Stimulated activated naive CD4-positive, alpha-beta T cell (primary cell): ENCODE measurements at places on chromosomes 6 and 20.

GRCh38 chr6:20921578-20921977 is 387.3 kb downstream of the CDKAL1 start:
- no peak for DNase-seq

DNA sequence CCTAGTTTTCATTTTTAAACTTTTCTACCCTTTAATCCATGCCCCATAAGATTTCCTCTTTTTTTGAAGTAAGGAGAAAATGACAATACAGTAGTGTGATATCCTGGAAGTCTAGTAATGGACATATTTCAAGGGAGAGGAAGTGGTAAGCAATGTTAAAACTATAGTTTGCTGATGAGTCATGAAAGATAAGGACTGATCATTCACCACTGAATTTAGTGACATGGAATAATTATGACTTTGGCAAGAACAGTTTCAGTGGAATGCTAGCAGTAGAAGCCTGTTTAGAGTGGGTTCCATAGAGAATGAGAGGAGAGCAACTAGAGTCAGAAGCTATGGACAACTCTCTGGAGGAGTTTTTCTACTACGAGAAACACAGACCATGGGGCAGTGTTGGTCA is 24.9 kb upstream of the SLC2A12 start:
- no peak for DNase-seq

DNA sequence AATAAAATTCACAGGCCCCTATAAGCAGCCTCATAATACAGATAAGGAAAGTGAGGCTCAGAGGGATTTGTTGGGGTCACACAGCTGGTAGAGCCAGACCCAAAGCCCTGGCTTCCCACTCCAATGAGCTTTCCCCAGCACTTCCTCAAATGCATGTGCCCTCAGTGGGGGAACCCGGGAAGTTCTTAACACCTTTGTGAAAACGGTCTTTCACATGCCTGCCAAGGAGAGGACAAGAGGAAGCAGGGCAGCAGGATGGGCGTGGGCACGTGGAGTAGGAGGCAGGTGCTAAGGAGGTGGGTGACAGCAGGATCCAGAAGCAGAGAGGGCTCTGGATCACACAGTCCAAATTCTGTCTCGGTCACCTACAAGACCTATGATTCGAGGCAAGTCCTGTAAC is 598 bp downstream of the PI16 start:
- DNase-seq, result no peak

DNA sequence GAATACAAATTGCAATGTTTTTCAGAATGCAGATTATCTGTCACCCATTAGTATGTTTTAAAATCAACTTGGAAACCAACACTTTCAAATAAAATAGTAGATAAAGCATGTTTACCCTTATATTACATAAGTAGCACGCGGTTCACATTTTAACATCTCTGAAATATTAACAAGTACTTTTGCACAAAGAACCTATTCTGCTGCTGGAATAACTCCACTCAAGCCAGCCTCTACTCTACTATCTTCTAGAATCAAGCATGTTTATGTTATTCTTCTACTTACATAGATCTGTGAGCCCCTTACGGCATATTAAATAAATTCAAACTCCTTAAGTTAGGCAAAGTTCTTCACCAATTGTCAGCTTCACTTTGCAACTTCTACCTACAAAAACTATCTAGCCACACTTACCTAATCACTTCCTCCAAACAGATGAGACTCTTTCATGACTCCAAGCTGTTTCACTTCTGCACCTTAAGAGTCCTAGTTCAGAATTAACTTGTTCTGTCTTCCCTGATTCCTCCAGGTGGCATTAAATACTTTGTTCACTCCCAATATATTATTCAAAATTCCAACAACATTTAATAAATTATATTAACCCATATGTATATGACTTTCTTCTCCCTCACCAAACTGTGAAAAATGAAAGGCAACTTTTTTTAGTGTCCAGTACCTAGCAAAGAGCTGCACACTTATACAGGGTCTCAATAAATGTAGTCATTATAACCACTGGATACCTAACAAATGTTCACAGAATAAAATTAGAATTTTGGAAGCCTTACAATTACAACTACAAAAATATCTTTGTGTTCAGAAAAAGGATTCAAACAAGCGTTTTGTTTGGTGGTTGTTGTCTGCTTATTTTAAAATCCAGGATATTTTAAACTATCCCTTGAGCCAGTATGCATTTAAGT is 12.1 kb downstream of the CEP85L start:
- DNase-seq, result no peak

- no peak for DNase-seq
Observed at GRCh38 chr20:62996596-62996982, 10.2 kb downstream of the BHLHE23 start.

GRCh38 chr20:57437672-57438330 is 46.6 kb downstream of the RBM38 start:
- no peak for DNase-seq

DNA sequence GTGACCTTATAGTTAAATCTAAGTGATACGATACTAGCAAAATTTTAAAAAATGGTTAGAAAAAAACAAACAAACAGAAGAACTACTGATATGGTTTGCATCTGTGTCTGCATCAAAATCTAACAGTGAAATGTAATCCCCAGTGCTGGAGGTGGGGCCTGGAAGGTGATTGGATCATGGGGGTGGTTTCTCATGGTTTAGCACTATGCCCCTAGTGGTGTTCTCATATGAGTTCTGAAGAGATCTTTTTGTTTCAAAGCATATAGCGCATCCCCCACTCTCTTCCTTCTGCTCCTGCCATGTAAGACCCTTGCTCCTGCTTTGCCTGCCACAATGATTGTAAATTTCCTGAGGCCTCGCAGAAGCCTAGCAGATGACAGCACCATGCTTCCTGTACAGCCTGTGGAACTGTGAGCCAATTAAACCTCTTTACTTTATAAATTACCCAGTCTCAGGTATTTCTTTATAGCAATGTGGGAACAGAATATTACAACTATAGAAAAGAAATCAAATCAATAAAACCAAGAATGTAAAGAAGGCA is 5.4 kb downstream of the FBXL4 start:
- no peak for DNase-seq

DNA sequence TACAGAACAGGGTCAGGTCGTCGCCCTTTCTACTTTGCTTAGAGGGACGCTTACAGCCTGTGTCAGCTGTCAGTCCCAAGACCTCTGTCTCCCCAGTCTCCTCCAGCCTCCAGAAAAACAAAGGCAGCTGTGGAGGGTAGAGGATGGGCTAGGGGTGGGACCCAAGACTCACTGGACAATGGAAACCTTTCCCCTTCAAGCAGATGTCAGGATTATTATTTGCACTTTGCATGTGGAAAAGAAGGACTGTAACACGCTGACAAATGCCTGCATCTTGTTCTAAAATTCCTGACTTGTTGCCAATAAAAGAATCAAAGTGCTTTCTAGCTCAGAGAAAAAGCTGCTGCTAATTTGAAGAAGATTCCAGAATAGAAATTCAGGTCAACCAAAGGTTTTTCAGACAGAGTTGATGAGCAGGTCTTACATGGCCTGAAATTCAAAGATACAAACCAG is 58.7 kb downstream of the SNX5 start:
- no peak for DNase-seq

DNA sequence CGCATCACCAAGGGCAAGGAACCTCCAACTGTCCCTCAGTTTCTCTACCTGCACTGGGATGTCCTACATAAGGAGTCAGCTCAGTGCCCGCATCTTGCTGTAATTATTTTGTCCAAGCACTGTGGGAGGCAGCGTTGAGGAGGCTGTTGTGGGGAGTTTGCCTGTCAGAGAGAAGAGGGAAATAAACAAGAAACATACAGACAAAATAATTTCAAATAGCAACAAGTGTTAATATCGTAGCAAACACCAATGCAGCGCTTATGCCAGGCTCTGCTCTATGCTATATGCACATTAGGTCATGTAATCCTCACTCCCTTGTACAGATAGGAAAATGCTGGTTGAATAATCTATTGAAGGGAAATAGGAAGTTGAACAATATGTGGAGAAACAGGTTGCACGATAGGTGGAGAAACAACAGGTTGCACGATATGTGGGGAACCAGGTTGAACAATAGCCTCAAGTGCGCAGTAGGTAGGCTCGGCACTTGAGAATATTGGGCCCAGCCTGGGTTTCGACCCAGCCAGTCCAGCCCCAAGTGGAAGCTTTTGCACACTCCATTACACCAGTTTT is 91.2 kb upstream of the SIRPA start:
- DNase-seq, result no peak

DNA sequence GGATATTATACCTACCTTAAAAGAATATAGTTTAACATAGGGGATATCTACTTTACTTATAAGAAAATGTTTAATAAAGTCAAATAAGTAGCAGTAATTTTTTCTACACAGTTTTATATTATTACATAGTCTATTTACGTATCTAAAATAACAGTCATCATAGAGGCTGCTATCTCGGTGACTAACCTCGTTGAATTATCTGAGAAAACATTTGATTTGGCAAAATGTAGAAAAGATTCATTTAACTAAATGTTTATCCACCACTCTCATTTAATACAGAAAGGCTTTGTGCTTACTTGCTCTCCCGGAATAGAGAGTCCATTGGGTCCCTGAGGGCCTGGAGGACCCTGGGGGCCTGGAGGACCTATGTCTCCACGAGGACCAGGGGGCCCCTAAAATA is 103.6 kb downstream of the COL12A1 start:
- no peak for DNase-seq

DNA sequence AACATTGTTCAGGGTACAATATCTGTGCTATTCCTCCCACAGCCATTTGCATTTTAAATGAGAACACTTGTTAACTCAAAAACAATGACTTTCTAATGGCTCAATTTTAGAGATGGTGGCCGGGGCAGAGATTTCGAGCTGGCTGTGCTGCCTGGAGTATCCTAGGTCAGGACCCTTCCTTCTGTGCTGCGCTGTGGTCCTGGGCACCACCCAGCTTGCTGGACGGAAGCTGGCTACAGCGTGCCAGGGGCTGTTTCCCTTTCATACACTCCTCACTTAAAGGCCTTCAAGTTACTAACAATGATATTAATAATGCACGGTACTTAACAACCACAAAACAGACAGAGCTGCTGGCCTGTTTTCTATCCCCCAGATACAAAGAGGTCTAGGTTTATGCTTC is 194.4 kb upstream of the CST7 start:
- DNase-seq, result no peak

DNA sequence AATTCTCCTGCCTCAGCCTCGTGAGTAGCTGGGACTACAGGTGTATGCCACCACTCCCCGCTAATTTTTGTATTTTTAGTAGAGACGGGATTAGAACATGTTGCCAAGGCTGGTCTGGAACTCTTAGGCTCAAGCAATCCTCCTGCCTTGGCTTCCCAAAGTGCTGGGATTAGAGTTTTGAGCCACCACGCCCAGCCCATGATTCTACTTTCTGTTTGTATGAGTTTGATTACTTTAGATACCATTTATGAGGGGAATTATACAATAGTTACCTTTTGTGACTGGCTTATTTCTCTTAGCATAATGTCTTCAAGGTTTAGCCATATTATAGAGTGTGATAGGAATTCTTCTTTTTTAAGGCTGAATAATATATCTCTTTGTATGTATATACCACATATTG is 555.4 kb upstream of the FLRT3 start:
- no peak for DNase-seq

DNA sequence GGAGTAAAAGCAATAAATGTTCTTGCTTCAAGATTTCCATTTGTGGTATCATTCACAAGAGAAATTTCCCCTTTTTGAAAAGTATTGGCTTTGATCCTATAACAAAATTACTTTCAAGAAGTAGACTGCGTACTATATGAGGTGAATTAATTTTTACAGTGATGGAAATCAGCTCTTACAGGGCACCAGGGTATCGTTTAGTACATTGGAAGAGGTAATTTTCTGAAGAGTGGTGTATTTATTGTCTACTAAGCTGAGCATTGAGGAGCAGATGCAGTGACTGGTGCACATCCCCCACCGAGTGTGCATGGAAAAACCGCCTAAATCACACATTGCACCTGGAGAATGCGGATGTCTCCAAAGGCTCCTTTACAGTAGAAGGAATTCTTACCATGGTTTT is 209.5 kb downstream of the SAMD5 start:
- no peak for DNase-seq

- no peak for DNase-seq
Observed at GRCh38 chr20:1171461-1172093, 13.2 kb downstream of the TMEM74B start.

GRCh38 chr20:47360297-47361056 is 4.0 kb upstream of the ZMYND8 start:
- DNase-seq, result no peak

GRCh38 chr6:164151161-164152120 is 736.9 kb downstream of the QKI start:
- DNase-seq, result no peak

DNA sequence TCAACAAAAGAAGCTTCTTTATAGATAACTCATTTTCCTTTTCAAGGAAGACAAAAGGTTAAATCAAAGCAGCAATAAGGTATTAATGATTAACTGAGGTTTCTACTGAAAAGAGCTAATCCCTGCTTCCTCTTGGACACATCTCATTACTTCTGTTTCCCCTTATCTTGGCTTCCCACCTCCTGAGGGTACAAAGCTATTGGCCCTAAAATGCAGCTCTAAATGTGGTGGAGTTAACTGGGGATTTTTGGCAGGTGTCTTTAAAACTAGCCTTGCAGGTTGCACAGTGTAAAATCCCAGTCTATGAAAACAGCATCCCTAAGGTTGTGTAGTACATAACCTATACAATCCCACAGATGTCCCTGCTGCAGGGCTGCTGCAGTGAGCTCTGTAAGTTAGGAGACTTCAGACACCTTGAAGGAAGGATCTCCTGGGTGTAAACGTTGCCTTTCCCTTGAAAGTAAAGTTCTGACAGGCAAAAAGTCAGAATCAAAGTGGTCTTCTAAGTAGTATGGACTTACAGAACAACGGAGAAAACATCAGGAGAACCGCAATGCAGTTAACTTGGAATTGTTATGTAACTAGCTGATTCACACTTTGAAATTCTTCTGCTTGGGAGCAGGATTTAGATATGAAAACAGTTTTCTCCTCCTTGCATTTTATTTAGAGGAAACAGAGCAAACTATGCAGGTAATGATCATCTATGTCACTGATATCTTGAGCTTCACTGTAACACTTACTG is 71.7 kb upstream of the TRAF3IP2 start:
- no peak for DNase-seq

DNA sequence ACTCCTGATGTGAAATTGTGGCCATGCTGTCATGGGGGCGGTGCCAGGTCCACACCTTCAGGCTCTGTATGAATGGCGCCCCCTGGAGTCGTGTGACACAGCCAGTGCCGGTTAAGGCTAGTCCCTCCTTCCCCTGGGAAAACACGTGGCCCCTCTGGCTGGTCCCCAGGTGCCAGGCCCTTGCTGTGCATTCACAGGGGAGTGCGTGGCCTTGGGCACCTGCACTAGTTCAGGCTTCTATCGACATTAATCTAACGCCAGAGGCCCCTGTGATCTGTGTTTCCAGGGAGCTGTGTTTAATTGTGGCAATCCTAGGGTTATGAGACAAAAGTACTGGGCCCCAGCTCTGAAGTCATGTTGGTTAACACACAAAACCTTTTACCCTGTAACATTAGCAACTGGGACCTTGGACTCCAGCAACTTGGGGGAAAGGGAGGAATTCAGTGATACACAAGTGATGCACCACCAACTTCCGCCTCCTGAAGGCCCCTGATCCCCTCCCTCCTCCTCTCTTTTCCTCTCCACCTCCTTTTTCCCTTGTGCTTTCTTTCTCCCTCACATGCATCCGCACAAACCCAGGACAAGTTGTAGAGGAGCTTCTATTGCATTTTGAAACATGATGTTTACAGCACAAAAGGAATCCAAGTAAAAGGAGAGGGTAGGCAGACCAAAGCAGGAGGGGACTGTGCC is 74.0 kb downstream of the SSR1 start:
- DNase-seq, result peak; percentile 67

- no peak for DNase-seq
Observed at GRCh38 chr20:46203510-46203837, 85.4 kb downstream of the CD40 start.
